ENCODE measurements at places on chromosomes 5 and 9.

GRCh38 chr5:83595217-83595616 lies 123.7 kb downstream of the VCAN start:
- DNase-seq, result no peak

GRCh38 chr5:96297290-96297689 lies 135.8 kb downstream of the PCSK1 start:
- DNase-seq, result no peak

DNA sequence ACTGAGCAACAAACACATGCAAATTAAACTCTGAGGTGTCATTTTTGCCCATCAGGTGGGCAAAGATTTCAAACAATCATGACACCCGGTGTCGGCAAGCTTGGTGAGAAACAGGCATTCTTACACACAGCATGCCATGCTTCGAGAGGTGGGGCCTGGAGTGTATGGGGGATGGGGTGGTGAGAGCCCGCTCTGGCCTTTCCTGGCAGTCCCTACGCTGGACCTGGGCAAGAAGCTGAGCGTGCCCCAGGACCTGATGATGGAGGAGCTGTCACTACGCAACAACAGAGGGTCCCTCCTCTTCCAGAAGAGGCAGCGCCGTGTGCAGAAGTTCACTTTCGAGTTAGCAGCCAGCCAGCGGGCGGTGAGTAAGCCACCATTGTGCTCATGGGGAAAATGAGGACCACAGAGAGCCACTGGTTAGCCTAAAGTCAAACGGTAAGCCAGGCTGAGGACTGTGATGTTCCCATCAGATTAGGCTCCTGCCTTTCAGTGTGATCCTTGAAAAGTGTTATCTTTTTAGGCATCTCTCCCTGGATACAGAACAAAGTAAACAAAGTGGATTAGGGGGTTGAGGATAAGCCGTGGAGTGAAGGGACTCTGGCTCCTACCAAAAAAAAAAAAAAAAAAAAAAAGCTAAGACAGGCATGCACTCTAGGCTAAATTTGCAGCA lies 9.4 kb downstream of the MYOZ3 start:
- DNase-seq, result peak; percentile 29

- no peak for DNase-seq
Observed at GRCh38 chr5:131272307-131272706, 8.5 kb downstream of the CDC42SE2 start.

- no peak for DNase-seq
Observed at GRCh38 chr9:34552986-34553385, 30.2 kb upstream of the ENHO start.

GRCh38 chr9:134624137-134624591 lies 17.4 kb upstream of the COL5A1 start:
- peak; percentile 59 for DNase-seq

DNA sequence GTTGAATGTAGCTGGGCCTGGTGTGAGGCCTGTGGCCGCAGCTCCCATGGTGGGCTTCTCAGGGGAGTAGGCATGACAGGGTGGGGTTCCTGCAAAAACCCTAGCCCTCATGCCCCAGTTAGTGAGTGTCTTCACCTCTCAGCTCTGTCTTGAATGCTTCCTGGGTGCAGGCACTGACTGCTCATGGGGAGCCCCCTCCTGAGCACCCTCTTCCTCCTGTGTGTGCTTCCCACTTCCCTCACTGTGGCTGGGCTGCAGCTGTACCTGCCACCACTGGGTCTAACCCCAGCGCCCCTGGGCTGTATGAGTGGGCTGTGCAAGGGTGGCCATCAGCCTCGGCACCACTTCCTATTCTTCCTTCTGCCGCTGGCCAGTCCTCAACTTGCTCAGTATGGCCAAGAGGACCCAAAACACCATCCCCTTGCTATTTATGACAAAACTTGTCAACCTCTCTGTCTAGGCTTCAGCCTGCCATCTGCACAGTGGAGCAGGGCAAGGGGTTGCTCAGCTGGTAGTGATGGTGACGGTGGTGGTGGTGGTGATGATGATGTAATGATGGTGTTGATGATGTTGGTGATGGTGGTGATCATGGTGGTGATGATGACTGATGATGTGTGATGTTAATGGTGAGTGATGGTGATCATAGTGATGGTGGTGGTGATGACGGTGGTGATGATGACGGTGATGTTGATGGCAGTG lies 67.5 kb downstream of the RXRA start:
- DNase-seq, result no peak

- no peak for DNase-seq
Observed at GRCh38 chr5:7873216-7873615, 4.3 kb downstream of the MTRR start.

GRCh38 chr5:33182986-33183385 lies 257.8 kb upstream of the TARS1 start:
- no peak for DNase-seq

- no peak for DNase-seq
Observed at GRCh38 chr5:91315701-91316100, 67.4 kb downstream of the ARRDC3 start.

- DNase-seq, result no peak
Observed at GRCh38 chr9:109986521-109986991, 206.6 kb downstream of the PALM2AKAP2 start.

DNA sequence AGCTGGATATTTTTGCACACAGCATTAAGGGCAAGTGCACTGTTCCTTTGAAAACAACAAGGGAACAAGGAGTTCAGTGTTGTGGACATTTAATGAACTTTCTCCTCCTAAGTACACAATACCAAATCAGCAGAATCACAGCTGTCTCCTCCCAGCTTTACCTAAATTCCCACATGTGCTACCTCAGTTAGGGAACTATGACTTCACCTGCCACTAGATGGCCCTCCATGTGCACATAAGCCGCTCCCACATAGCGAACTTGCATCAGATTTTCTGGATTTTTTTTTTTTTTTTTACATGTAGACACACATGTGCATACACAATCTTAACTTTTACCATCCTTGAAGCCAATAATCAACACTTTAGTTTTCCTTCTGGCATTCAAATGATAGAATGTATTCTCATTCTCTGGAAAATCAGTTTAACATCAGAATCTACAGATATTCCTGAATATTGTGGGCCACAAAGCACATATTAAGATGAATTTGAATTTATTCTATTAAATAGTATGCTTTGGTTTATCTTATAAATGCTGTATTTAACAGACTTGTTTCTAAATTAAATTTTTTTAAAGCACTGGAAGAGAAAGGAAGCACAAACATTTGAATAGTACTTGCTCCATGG lies 123.6 kb downstream of the PALM2AKAP2 start:
- no peak for DNase-seq

DNA sequence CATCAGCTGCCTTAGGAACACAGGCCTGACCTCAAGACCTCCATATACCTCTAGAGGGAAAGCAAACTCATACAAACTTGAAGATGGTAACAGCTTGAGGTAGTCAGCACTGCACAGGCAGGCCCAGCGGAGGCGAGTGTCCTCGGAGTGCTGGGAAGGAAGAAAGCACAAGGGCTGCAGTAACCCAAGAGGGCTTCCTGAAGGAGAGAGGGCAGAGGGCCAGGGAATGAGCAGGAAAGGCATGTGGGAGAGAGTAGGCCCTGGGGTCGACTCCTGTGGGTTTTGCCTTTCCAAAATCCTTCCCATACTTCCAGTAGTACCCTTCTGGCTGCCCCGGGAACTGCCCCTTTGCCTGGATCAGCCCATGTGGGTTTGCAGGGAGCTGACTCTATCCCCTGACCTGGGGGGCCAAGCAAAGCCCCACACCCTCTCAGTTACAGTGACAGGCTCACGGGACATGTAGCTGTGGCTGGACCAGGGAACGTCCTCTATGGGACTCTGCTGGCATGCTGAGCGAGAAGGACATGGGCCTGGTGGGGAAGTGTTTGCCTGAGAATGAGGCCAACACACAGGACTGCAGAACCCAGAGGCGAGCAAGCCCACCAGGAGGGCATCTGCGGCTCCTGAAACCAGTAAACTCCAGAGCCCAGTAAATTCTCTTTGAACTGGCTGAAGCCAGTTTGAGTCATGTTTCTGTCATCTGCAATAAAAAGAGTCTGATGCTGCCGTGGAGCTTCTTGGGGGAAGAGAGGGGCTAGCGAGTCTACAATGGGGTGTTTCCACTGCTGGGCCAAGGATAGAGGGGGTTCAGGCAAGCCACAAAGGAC lies 64.1 kb downstream of the COL23A1 start:
- DNase-seq, result no peak

DNA sequence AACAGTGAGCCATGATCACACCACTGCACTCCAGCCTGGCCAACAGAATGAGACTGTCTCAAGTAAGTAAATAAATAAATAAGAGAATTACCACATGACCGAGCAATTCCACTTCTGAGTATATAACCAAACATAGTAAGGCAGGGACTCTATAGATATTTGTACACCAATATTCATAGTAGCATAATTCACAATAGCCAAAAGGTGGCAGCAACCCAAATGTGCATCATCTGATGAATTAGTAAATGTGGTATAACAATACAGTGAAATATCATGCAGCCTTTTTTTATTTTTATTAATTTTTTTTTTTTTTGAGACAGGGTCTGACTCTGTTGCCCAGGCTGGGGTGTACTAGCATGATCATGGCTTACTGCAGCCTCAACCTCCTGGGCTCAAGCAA lies 33.1 kb downstream of the ALDH7A1 start:
- DNase-seq, result no peak

DNA sequence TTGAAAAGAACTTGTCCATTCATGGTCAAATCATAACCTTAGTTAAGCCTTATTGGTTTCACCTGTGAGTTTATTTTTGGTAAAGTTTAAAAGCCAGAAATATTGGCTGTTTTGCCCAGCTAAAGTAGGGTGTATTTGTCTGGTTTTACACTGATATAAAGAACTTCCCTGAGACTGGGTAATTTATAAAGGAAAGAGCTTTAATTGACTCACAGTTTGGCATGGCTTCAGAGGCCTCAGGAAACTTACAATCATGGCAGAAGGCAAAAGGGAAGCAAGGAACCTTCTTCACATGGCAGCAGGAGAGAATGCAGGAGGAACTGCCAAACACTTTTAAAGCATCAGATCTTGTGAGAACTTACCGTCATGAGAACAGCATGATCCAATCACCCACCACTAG lies 55.3 kb downstream of the JAKMIP2 start:
- DNase-seq, result no peak

GRCh38 chr5:57862471-57862911 lies 379.9 kb upstream of the ACTBL2 start:
- DNase-seq, result no peak

DNA sequence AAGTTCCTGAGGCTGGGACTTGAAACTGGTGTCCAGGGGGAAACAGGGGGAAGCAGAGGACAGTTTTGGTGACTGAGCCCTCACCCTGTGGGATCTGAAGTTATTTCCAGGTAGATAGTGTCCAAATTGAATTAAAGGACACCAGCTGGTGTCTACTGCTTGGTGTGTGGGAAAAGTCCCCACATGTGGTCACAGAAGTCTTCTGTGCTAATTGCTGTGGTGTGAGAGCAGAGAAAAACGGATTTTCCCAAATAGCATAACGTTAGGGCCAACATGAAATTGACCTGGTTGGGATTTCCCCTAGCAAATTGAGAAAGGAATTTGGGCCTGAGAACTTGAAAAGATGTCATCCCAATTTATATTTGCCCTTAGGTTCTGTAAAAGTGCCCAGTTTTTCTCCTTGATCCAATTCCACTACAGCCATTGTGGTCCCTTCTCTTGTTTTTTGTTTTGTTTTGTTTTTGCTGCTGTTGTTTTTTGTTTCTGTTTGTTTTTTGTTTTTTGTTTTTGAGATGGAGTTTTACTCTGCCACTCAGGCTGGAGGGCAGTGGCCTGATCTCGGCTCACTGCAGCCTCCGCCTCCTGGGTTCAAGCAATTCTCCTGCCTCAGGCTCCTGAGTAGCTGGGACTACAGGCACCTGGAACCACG lies 5.6 kb upstream of the STARD4 start:
- no peak for DNase-seq

DNA sequence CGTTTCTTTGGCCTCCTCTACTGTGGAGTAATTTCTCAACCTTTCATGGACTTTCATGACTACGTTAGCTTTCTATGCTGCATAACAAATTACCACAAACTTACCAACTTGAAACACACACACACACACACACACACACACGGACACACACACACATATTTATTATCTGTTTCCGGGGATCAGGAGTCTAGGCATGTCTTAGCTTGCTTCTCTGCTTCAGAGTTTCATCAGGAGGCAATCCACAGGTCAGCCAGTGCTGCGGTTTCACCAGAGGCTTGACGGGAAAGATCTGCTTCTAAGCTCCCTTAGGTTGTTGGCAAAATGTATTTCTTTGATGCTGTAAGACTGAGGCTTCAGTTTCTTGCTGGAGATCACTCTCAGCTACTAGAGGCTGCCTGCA lies 59.0 kb upstream of the C9orf72 start:
- no peak for DNase-seq

DNA sequence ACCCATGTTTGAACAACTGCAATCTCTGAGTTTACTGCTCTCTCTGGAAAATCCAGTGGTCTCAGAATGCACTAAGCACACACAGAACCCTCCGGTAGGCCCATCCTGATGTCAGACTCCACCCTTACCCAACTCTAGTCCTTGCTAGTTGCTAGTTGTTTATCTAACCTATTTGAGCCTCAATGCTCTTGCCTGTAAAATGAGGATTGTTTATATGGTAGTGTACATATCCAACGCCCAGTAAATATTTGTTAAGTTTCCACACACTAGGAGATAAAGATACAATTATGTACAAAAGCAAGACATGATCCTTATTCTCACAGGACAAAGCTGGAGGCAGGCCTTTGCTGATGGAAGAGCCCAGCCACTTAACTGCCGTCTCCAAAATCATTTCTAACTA lies 192.2 kb downstream of the SPOCK1 start:
- DNase-seq, result no peak

DNA sequence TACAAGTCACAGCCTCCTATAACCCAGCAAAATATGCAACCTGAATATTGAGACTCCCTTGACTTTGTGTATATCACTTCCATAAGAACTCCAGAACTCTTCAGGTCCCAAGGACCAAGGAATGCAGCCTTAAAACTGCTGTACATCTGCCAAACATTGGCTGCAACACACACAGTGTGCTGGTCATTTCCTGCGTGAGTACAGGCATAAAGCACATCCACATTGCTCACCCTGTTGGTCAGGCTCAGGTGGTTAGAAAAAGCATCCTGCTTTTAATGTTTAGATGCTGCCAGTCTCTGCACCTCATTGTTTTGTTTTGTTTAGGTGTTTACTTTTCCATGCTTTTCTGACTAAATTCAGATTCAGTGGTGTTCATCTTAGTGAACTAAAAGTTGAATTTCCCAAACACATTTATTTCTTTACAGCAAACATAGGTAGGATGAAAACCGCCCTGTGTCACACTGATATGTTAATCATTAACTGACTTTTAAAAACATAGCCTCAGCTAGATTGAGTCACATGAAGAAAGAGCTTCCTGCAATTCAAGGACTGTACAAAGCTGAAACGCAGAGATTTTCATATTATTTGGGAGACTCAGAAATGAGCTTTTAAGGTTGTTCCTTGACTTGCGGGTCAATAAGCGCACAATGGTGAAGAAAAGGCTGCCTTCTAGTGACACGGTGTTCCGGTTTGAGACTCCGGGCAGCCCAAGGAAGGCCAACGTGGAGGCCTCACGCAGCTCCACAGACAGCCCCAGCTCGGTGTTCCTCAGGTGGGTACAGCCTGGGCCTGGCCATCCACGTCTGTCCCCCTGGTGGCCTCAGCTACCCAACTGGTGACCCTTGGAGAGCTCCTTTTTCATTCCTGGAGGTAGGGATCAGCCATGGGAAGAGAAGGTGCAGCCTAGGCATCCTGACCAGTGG lies 52.2 kb upstream of the GRAMD2B start:
- DNase-seq, result no peak

All from type B pancreatic cell (in vitro differentiated cells).